ENCODE measurements at places on chromosomes 5 and 9. TPM values are rescaled to one million over a fixed set of nuclear protein-coding genes. Genes with fewer than 3 reads are reported as not detected.

The SPINK5 gene
- 1.2 TPM for total RNA-seq

The PPP3R2 gene
- total RNA-seq: 0.06 TPM

The BTNL3 gene
- total RNA-seq: 0.13 TPM

The GALNT12 gene
- 22.4 TPM for total RNA-seq

The DCAF12 gene
- total RNA-seq: 17.9 TPM

The FOXE1 gene
- total RNA-seq: not detected

The FAM78A gene
- 4.0 TPM for total RNA-seq

DNA sequence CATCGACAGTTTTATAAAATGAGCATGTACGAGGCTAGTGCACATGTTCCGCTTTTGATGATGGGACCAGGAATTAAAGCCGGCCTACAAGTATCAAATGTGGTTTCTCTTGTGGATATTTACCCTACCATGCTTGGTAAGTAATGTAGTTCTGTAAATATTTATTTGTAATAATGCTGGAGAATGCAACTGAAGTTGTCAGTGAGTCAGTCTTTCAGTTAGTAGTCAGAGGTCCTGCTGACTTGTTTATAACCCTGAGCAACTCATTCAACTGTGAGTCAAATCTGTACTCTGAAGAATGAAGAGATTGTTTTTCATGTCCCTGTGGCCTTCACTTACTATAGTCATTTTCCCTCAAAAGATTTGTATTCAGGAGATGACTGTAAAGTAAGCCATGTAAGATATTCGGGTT is 28.4 kb upstream of the GPR150 start:
- H3K36me3 ChIP-seq: no peaks in the 10 kb centered on the region
- H3K27me3 ChIP-seq: no peaks in the 10 kb centered on the region
- H3K4me3 ChIP-seq: no peak overlapping the region

DNA sequence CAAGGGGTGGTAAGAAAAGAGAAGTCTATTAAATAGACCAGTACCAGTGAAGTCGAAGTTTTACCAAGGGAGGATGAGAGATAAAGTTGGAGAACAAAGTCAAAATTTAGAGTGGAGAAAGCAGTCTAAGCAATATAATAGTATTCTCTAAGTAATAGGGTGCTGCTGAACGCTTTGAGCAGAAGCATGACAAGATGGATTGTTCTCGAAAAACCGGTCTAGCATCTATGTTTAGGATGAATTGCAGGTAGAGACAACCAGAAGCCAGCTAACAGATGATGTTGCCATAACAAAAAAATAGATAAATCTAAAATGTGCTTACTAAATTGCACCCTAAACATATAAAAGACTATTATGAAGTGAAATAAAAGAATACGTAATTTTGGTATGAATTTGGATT is 237.0 kb downstream of the PRELID2 start:
- H3K4me1 ChIP-seq: no peaks in the 10 kb centered on the region
- H3K4me3 ChIP-seq: no peak overlapping the region
- no peaks in the 10 kb centered on the region for H3K36me3 ChIP-seq
- H3K27ac ChIP-seq: no peak overlapping the region
- no peak for DNase-seq
- no peaks in the 10 kb centered on the region for H3K27me3 ChIP-seq

GRCh38 chr9:94668418-94668927 is 29.2 kb upstream of the FBP1 start:
- H3K36me3 ChIP-seq: no peaks in the 10 kb centered on the region
- no peak overlapping the region for H3K4me3 ChIP-seq
- DNase-seq: no peak
- no peak overlapping the region for H3K27ac ChIP-seq
- H3K27me3 ChIP-seq: no peaks in the 10 kb centered on the region

- H3K36me3 ChIP-seq: no peaks in the 10 kb centered on the region
- DNase-seq: no peak
- peaks cover 13% of the 10 kb centered on the region for H3K4me1 ChIP-seq
- no peak overlapping the region for H3K27ac ChIP-seq
- H3K27me3 ChIP-seq: no peaks in the 10 kb centered on the region
Measured at GRCh38 chr9:126965541-126966428, 51.2 kb downstream of the RALGPS1 start.

GRCh38 chr9:127575875-127576778 is 36.0 kb upstream of the STXBP1 start:
- no peak for DNase-seq
- H3K27me3 ChIP-seq: no peaks in the 10 kb centered on the region
- H3K4me1 ChIP-seq: peaks cover 67% of the 10 kb centered on the region
- H3K36me3 ChIP-seq: no peaks in the 10 kb centered on the region
- H3K27ac ChIP-seq: no peak overlapping the region

GRCh38 chr5:57844410-57844809 is 361.8 kb upstream of the ACTBL2 start:
- no peak overlapping the region for H3K4me3 ChIP-seq
- H3K4me1 ChIP-seq: peaks cover 11% of the 10 kb centered on the region
- H3K27me3 ChIP-seq: no peaks in the 10 kb centered on the region
- H3K27ac ChIP-seq: no peak overlapping the region

DNA sequence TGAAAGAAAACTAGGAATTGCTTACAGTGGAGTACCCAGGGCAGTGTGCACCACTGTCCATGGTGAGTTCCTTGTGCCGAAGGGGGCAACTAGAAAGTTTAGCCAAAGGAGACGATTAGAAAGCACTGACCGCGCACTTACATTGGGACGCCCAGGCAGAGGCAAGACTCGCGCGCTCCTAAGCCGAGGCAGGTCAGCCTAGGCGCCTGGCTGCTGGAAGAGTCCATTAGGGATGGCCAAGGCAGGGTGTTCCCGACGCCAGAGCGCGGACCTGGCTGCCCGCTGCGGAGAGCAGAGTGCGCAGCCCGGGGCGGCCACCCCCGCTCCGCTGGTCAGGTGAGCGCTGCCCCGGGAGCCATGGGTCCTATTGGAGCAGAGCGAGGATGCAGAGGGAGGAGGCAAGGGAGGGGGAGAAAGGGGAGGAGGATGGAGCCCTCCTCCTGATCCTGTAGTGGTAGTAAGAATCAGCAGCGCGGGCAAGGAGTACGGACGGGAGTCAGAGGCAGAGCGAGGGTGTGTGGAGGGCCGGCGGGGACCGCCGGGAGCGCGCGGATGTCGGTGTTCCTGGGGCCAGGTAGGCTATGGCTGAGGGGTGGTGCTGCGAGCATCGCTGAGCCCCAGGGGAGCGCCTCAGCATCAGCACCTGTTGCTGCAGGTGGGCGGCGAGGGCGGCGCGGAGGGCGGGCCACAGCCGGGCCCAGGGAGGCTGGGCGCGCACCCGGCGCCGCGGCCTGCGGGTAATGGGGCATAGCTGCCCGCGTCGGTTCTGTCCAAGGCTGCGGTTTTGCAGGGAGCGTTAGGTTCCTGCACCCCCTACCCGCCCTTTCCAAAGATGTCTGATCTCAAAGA is at the start of gene ADGRV1:
Gene ADGRV1 (plus strand): TSS at position 454 of the 849 bp plus-strand sequence. CDS start 99 bp downstream, at position 553.
- peaks cover 19% of the 10 kb centered on the region for H3K27me3 ChIP-seq
- no peaks in the 10 kb centered on the region for H3K36me3 ChIP-seq
- H3K4me1 ChIP-seq: peaks cover 15% of the 10 kb centered on the region
- no peak within 1 kb of the TSS for H3K27ac ChIP-seq

DNA sequence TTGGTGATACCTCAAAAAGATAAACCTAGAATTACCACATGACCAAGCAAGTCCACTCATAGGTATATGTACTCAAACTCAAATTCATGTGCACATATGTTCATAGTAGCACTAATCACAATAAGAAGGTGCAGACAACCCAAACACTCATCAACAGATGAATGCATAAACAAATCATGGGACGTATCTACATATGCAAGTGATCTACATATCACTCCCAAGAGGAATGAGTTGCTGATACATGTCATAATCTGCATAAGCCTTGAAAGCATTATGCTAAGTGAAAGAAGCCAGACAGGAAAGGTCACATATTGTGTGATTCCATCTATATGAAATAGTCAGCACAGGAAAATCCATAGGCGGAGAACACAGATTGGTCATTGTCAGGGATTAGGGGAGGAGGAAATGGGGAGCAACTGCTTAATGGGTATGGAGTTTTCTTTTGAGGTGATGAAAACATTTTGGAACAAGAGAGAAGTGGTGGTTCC is 10.6 kb upstream of the GPX8 start:
- H3K27ac ChIP-seq: no peak overlapping the region
- H3K27me3 ChIP-seq: peaks cover 4% of the 10 kb centered on the region
- H3K36me3 ChIP-seq: no peaks in the 10 kb centered on the region
- peak; percentile 55 for DNase-seq

- no peak overlapping the region for H3K4me3 ChIP-seq
- H3K36me3 ChIP-seq: no peaks in the 10 kb centered on the region
- H3K27ac ChIP-seq: no peak overlapping the region
- H3K27me3 ChIP-seq: no peaks in the 10 kb centered on the region
- DNase-seq: no peak
Measured at GRCh38 chr9:93036887-93037475, 21.5 kb upstream of the SUSD3 start.

DNA sequence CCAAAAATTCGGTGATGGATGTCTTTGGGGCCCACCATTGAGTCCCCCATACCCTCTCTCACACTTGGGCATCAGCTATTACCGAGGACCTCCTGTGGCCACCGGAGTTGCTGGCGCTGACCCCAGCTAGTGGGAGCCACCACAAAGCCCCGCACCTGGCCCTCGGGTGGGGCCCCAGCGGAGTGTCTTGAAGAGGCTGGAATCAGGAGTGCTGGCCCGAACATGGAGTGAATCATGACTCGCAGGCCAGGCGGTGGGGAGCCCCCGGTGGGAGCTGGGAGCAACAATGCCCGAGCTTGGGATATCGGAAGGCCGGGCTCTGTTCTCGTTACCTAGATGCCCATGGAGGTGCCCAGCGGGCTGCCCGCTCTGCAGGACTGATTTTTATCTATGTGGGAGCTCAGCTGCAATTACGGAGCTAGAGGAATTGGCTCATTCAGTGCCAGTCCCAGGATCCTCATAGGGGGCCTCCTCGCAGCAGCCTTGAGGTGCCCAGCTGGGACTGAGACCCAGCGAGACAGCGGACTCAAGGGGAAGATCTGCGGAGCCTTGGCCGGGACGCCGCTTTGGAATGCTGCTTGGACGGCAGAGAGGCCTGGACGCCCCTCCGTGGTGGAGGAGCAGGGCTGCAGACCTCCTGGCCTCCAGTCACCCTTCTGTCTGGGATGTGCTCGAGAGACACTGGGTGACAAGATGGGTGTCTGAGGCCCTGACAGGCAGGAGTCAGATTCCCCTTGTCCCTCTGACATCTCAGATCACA is 70.8 kb downstream of the PSMB7 start:
- no peak overlapping the region for H3K27ac ChIP-seq
- no peak overlapping the region for H3K4me3 ChIP-seq
- no peaks in the 10 kb centered on the region for H3K27me3 ChIP-seq
- H3K36me3 ChIP-seq: peaks cover 90% of the 10 kb centered on the region
- peaks cover 18% of the 10 kb centered on the region for H3K4me1 ChIP-seq

GRCh38 chr5:138575194-138576015 is at the start of gene HSPA9:
Gene HSPA9 (minus strand): TSS chr5:138575401. CDS start chr5:138575318, 83 bp downstream.
- peak within 1 kb of the TSS; percentile 91 for H3K27ac ChIP-seq
- H3K27me3 ChIP-seq: no peaks in the 10 kb centered on the region
- H3K4me1 ChIP-seq: peaks cover 26% of the 10 kb centered on the region
- peaks cover 33% of the 10 kb centered on the region for H3K36me3 ChIP-seq

DNA sequence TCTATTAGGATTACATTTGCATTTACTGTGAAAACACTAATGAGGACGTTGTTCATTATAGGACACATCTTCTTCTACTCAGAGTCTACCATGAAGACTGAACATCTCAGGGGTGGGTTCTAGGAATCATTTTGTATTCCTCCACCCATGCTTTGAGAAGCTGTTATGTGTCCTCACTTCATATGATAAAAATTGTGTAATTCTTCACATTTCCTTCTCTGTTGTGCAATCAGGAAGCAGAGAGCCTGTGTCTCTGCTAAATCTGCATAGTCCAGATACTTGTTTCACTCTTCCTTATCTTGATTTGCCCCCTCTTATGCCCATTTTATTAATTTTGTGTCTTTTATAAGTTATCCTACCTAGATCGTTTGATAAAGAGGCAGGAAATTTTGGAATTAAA is 97.8 kb upstream of the IQGAP2 start:
- no peaks in the 10 kb centered on the region for H3K36me3 ChIP-seq
- no peaks in the 10 kb centered on the region for H3K4me1 ChIP-seq
- DNase-seq: no peak
- H3K4me3 ChIP-seq: no peak overlapping the region
- no peaks in the 10 kb centered on the region for H3K27me3 ChIP-seq

DNA sequence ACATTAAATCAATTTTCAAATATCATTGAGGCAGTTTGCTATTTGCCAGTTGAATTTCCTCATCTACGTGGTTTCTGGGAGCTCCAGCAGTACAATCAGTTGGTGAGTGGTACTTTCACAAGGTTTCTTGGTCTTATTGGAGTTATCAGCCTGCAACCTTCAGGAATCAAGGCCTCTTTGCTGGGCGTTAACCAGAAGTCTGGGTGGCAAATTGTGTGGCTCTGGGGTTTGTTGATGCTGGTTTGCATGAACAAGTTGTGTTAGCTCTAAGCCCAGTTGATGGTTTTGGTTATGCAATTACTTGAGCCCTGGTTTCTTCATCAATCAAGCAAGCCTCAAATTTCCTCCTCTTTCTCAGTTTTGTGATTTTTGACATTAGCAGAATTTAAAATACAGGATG is 152.9 kb upstream of the ANKRD55 start:
- no peak overlapping the region for H3K4me3 ChIP-seq
- no peak overlapping the region for H3K27ac ChIP-seq
- DNase-seq: no peak
- H3K36me3 ChIP-seq: no peaks in the 10 kb centered on the region
- no peaks in the 10 kb centered on the region for H3K27me3 ChIP-seq
- H3K4me1 ChIP-seq: no peaks in the 10 kb centered on the region

GRCh38 chr5:154466147-154466546 is 11.9 kb downstream of the HAND1 start:
- no peak overlapping the region for H3K27ac ChIP-seq
- DNase-seq: no peak
- no peak overlapping the region for H3K4me3 ChIP-seq
- peaks cover 6% of the 10 kb centered on the region for H3K36me3 ChIP-seq

GRCh38 chr9:131324736-131325679 is 35.5 kb downstream of the PLPP7 start:
- DNase-seq: no peak
- H3K27ac ChIP-seq: no peak overlapping the region
- peaks cover 2% of the 10 kb centered on the region for H3K4me1 ChIP-seq
- no peaks in the 10 kb centered on the region for H3K36me3 ChIP-seq

GRCh38 chr5:56148453-56148971 is 84.6 kb downstream of the ANKRD55 start:
- DNase-seq: no peak
- H3K27ac ChIP-seq: no peak overlapping the region
- H3K36me3 ChIP-seq: no peaks in the 10 kb centered on the region
- no peaks in the 10 kb centered on the region for H3K27me3 ChIP-seq
- no peak overlapping the region for H3K4me3 ChIP-seq
- peaks cover 7% of the 10 kb centered on the region for H3K4me1 ChIP-seq

GRCh38 chr9:3830291-3830690 is 304.5 kb upstream of the RFX3 start:
- no peak for DNase-seq
- H3K4me3 ChIP-seq: no peak overlapping the region
- H3K36me3 ChIP-seq: peaks cover 31% of the 10 kb centered on the region
- no peak overlapping the region for H3K27ac ChIP-seq
- no peaks in the 10 kb centered on the region for H3K4me1 ChIP-seq

- H3K4me3 ChIP-seq: no peak overlapping the region
- no peaks in the 10 kb centered on the region for H3K27me3 ChIP-seq
- H3K36me3 ChIP-seq: no peaks in the 10 kb centered on the region
- no peak overlapping the region for H3K27ac ChIP-seq
- DNase-seq: no peak
Measured at GRCh38 chr9:119834064-119834620, 464.9 kb upstream of the BRINP1 start.

GRCh38 chr5:156147944-156148285 is 179.0 kb upstream of the SGCD start:
- no peaks in the 10 kb centered on the region for H3K36me3 ChIP-seq
- no peaks in the 10 kb centered on the region for H3K4me1 ChIP-seq
- H3K27me3 ChIP-seq: no peaks in the 10 kb centered on the region

Measured in esophagus muscularis mucosa (tissue), 4 donors.